A549 treated with RU486 at 1 μM for 4 hours (cell line): ENCODE measurements at places on chromosomes 2 and 18. TPM values are rescaled to one million over a fixed set of nuclear protein-coding genes. Genes with fewer than 3 reads are reported as not detected.

Gene SLC4A5
- total RNA-seq: 0.17 to 0.68 TPM (median 0.43 TPM) in 5 replicates

Gene FAP
- 0.06 TPM in 1 of 5 replicates, not detected in the others for total RNA-seq

Gene SPHKAP
- total RNA-seq: not detected in 5 replicates

Gene CARF
- total RNA-seq: 0.88 to 1.4 TPM (median 1.1 TPM) in 5 replicates

Gene TMEM247
- total RNA-seq: not detected in 5 replicates

Gene YWHAQ
- total RNA-seq: 688 to 828 TPM (median 710 TPM) in 5 replicates

Gene LINC00305
- total RNA-seq: not detected in 5 replicates

Gene CTLA4
- total RNA-seq: not detected in 5 replicates

Gene GPR75
- 1.5 to 1.6 TPM (median 1.6 TPM) in 5 replicates for total RNA-seq

Gene ADGRF3
- total RNA-seq: 0.10 to 0.22 TPM (median 0.17 TPM) in 3 of 5 replicates, not detected in the others
